ENCODE measurements at places on chromosomes 4 and X.

DNA sequence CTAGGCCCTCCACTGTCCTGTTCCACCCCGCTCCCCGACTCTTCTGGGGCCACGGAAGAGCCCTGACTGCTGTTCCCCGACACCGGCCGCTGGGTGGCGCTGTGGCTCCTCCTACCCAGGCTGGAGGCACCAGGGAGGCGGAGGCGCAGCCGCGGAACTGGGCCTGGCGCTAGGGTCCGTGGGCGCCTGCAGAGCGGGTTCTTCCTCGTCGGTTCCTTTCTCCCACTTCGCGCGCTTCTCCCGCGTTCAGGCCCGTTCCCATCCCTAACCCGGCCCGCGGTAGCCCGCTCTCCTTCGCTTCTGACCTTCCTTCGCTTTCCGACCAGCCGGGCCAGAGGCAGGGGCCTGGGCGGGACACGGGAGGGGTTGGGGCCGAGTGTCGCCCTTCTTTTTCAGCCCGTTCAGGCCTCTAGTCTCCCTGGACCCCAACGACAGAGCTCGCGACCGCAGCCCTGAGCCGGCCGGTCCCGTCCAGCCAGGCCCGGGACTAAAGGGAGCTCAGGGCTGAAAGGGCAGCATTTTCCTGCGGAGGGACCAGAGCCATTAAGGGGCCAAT, 34.3 kb downstream of the NALF2 start:
- DNase-seq = peak; percentile 47

GRCh38 chrX:121546317-121546716, 498.9 kb downstream of the GLUD2 start:
- no peak for DNase-seq

DNA sequence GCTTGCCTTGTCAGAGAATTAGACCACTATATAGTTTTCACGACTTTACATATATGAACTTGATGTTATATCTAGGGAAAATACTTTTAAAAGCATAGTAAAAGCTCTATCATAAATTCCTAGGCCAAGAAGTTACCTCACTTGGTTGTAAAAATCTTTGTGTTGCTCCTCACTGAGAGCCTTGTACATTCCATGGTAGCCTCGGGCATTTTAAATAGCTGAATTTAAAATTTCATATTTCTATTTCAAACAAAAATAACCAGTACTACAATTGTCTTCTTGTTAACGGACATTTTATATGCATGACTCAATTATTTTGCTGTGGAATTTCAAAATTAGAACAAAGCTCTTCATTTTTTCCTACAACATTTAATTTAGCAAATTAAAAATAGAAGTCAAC, 107.6 kb downstream of the MID1 start:
- DNase-seq = no peak

- peak; percentile 1 for DNase-seq
These were observed 195.9 kb downstream of the CHM start for GRCh38 chrX:85851418-85851817.

GRCh38 chr4:4247696-4248028, 361 bp downstream of the TMEM128 start:
- no peak for DNase-seq

GRCh38 chrX:26409636-26410035, 193.7 kb downstream of the MAGEB5 start:
- DNase-seq = no peak

GRCh38 chr4:143224255-143224654, 39.5 kb downstream of the USP38 start:
- DNase-seq = no peak

DNA sequence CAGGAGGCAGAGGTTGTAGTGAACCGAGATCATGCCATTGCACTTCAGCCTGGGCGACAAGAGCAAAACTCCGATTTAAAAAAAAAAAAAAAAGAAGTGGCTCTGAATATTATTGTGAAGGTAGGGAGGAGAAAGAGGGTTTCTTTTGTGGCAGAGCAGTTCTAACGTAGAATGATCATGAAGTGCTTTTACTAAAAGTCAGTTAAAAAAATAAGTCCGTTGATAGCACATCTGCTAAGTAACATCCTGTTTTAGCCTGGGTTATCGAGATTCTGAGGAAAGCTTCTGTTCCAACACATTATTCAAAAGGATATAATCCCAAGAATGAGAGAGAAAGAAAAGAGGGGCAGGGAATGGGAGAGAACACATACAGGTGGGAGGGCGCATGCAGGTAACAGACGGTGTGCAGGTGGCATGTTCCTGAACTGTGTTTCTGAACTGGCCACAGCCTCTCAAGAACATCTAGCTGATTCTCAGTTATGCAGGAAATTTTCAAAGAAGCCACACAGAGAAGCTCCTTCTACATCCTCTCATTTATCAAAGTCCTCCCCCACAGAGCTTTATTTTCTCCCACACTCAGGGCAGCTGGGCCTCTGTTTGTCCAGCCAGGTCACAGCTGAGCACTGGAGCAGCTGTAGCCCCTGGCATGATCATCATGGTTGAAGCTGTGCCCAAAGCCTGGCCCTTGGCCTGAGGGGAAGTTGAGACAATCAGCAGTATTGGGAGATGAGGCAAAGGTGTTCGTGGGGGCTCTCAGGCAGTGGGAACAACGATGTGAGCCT, 342.3 kb downstream of the ZNF674 start:
- no peak for DNase-seq

DNA sequence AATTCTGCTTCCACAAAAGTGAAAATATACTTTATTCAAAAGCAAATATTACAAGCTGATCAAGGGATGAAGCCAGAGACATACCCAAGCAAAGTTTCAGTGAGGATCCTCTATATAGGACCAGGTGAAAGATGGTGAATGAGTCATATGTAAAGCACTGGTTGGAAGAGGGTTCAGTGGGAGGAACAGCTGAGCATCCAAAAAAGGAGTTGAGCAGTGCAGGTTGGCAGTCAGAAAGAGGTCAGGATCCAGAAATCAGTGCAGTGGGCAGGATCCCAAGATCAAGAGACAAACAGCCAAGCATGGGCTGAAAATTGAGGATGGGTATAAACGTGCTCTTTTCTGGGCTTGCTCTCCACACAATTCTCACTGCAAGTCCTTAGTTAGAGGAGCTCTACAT, 30.3 kb downstream of the OTC start:
- no peak for DNase-seq

DNA sequence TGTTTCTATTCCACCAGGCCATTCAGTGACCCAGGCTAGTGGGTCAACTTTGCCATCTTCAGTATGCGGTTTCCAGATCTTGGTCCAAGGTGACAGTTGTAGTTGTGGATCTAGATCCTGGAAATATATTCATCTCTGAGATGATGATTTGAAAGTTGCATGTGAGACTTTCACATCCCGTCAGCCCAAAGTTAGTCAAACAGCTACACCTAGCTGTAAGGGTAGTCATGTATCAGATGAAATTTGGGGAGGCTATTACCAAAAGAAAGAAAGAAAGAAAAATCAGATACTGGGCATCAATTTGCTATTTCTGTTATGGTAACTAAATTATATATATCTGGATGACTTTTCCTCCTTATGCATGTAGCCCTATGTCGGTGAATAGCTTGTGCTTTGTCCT, 259.4 kb upstream of the ARX start:
- no peak for DNase-seq

DNA sequence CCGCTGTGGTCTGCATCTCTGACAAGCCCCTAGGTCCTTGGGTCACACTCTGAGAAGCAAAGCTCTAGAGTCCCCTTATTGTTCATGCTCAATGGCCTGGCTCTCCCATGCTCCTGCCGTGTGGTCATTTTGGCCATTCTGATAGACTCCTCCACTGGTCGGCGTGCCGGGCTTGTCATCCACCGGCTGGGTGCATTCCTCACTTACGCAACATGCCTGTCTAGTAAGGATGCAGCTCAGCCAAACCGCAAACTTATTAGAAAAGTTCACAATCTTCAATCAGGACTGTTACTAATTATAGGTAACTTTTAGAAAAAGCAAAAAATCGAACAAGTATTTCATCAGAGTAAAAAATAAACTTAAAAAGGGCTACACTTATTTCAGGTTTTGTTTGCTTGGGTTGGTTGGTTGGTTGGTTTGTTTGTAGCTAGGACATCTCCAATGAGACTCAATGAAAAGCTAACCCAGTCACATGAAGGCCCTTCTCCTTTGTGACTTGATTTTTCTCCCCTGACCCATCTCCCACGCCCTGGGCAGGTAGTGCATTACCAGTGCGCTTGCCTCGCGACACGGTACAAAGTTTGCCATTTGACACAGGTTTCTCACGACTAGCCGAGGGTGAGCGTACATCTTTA, 41.0 kb downstream of the IRF2 start:
- peak; percentile 72 for DNase-seq

GRCh38 chr4:12729384-12729783, 754.8 kb downstream of the RAB28 start:
- peak; percentile 53 for DNase-seq

GRCh38 chrX:109830704-109831206, 97.7 kb upstream of the ACSL4 start:
- DNase-seq = peak; percentile 91

GRCh38 chr4:182560358-182560757, 317.2 kb downstream of the TENM3 start:
- DNase-seq = no peak

GRCh38 chrX:155767051-155767875, 113.9 kb upstream of the VAMP7 start:
- DNase-seq = no peak

DNA sequence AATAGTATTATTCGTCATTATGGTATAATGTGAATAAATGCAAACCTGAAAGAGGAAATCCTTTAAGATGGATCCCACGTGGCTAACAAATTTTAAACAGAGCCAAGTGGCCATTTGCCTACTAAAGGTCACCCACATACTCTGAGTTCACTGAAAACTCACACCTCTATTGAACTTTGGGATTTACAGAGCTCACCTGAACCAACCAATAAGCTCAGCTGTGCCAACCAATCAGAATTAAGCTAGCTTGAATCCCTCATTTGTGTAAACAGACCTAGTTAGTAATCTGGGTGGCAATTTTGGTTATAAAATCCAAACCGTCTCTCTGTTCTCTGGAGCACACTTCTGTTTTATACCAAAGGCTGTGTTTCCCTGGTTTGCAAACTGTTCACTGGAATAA, 5.4 kb upstream of the NUDT9 start:
- DNase-seq = no peak

DNA sequence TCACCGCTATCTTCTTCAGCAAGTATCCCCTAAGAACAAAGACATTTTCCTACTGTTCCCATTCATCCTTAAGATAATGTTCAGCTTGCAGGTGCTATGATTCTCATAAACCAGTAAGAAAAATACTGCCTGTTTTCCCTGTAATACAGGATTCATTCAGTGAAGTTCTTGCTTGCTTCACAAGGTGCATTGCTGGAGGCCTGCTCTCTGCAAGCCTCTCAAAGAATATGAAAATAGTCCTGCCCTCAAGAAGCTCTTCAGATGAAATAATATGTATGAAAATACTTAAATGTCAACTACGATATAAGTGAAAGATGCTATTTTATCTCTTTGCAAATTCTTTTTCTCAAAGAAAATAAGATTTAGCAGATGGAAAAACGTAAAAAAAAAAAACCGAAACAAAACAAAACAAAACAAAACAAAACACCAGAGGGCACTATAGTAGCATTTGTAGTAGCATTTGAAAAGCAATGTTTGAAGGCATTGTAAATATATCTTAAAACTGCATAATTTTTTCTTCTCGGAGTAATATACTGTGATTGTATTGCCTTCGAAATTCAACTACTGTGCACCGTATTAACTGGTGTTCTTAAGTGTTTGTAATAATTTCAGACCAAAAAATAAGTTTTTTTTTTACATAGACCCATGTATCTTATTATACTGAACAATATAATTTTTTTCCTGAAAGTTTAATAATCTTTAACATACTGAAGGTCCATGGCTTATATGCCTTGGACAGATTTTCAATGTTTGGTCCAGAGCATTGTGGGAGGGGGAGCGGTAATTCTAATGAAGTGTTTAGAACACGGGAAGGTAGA, 26.0 kb downstream of the ADH4 start:
- DNase-seq = peak; percentile 29

DNA sequence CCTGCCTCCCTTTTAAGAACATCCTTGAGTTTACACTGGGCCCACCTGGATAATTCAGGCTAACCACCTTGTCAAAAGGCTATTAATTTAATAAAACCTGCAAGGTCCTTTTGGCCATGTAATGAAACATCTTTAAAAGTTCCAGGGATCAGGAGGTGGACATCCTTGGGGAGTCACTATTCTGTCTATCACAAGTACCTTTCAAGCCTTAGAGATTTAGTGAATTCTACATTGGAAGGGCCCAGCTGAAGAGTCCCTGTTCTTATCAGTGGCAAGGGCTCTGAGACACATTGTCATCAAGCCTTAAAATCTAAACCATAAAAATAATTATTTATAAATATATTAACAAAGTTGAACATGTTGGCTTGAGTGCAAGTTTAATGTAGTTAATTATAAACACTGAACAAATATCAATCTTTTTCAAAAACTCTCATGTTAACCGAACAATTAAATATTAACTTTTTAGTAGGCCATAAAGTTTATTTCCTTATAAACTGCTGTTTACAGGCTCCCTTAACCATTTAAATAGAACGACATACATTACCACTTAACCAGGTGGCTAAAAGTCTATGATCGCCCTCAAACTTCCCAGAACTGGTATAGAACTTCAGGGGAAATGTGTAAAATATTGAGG, 104.4 kb upstream of the CBR4 start:
- DNase-seq = no peak

DNA sequence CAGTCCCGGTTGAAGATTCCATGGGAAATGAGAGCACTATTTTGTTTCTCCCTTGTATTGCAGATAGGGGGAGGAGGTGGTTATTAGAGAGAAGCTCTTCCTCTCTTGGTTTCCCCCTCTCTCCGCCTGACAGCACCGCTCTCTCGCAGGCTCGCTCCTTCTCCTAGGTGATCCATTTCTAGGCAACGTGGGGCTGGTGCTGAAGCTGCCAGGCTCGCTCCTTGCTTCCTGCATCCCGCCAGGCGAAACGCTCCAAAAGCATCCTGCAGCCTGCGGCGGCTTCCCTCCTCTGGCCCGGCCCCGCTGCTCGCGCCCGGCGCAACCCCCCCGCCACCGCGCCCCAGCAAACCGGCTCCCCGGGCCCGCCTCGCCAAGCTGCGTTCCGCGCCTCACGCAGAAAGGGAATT, at the start of gene GRID2:
Gene GRID2, plus strand, starts transcription at position 346 of the 407 bp plus-strand sequence.
- no peak for DNase-seq

GRCh38 chr4:182881914-182882313, 35.3 kb downstream of the DCTD start:
- no peak for DNase-seq

GRCh38 chr4:113781439-113782040, 20.0 kb upstream of the CAMK2D start:
- peak; percentile 40 for DNase-seq

DNA sequence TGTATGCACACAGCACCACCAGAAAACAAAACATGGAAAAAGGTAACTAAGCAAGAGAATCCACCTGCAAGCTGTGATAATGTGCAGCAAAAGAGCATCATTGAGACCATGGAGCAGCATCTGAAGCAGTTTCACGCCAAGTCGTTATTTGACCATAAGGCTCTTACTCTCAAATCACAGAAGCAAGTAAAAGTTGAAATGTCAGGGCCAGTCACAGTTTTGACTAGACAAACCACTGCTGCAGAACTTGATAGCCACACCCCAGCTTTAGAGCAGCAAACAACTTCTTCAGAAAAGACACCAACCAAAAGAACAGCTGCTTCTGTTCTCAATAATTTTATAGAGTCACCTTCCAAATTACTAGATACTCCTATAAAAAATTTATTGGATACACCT, 90.2 kb downstream of the TET2 start:
- DNase-seq = no peak

GRCh38 chr4:103692615-103693014, 27.2 kb downstream of the TACR3 start:
- DNase-seq = no peak

Data from inflammatory macrophage treated with lipopolysaccharide for 1 hour (primary cell).